Activated CD4-positive, CD25-positive, alpha-beta regulatory T cell treated with anti-CD3 and anti-CD28 coated beads, Interleukin-2, amount 50 U/mL, for 24 hours (primary cell): ENCODE measurements at places on chromosomes 2 and 18.

DNA sequence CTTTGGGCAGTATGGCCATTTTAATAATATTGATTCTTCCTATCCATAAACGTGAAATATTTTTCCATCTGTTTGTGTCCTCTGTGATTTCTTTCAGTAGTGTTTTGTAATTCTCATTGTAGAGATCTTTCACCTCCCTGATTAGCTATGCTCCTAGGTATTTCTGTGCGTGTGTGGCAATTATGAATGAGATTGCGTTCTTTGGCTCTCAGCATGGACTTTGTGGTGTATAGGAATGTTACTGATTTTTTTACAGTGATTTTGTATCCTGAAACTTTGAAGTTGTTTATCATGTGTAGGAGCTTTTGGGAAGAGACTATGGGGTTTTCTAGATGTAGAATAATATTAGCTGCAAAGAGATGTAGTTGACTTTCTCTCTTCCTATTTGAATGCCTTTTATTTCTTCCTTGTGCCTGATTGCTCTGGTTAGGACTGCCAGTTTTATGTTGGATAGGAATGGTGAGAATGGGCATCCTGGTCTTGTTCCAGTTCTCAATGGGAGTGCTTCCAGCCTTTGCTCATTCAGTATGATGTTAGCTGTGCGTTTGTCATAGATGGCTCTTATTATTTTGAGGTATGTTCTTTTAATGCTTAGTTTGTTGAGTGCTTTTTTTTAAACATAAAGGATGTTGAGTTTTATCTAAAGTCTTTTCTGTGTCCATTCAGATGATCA, 27.0 kb upstream of the THUMPD2 start:
- ATAC-seq, result no peak

DNA sequence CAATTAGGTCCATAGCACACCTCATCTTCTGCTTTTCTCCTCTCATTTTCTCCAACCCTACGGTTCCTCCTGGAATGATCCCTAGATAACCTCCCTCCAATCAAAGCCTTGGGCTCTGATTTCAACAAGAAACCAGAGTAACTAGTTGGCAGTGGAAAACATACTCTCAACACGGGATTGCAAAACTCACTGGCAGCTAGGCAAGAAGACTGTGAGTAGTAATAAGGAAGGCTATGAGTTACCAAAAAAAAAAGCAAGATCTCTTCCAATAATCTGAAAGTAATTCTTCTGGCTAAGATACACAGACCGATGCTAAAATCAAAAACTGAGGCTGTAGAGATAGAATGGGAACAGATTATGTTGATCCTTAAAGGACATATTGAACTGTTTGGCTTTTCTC, 28.4 kb upstream of the CCDC102B start:
- ATAC-seq, result no peak

DNA sequence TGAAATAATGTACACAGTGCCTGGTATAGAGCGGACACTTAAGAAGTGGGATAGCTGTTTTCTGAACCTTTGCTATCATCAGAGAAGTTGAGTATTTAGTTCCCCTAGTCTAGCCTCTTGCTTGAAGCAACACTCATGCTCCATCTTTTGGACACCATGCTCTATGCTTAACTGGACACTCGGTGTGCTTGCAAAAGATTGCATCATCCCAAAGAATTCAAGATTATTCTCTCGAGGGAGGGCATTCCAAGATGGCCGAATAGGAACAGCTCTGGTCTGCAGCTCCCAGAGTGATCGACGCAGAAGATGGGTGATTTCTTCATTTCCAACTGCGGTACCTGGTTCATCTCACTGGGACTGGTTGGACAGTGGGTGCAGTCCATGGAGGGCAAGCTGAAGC, 143.9 kb upstream of the FSHR start:
- no peak for ATAC-seq

GRCh38 chr18:31876707-31877106, 66.2 kb downstream of the TRAPPC8 start:
- ATAC-seq, result no peak

DNA sequence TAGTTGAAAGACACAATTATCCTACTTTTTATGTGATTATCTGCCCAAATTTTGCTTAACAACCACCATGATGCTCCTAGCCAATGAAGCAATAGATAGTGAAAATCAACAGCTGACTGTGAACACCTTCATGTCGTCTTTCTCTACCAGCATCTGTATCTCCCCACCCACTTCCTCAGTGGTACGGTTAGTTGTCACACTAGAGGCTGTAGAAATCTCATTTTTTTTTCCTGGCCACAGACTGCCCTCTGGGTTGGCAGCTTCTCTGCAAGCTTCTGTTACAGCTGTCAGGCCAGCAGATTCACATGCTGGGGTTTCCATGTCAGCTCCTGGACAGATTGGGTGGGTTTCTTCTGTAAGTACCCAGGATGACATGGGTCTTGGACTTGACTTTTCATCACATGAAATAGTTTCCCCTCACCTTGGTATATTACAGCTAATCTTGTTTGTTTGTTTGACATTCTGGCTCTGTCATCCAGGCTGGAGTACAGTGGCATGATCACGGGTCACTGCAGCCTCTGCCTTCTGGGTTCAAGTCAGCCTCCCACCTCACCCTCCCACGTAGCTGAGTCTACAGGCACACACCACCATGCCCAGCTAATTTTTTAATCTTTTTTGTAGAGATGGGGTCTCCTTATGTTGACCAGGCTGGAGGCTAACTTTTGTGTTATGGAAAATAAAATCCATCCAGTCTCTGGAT, 24.3 kb downstream of the STAT4 start:
- ATAC-seq, result peak; percentile 26

DNA sequence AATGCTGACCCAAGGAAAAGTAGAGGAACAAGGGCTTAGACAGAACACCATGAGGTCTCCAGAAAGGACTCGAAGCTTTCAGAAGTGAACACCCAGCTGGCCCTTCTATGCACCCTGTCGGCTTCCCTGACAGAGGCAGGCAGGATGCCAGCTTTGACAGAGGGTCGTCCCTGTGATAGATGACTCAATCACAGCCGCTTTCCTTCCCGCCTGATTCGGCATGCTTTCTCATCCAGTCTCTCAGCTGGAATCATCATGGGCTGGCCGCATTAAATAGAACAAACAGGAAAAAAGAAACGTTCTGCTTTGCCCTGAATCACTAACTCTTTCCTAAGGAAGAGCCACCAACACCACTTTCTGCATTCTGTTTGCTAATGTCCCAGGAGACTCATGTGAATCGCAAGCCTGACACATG, 140.3 kb upstream of the RAB12 start:
- ATAC-seq, result no peak

DNA sequence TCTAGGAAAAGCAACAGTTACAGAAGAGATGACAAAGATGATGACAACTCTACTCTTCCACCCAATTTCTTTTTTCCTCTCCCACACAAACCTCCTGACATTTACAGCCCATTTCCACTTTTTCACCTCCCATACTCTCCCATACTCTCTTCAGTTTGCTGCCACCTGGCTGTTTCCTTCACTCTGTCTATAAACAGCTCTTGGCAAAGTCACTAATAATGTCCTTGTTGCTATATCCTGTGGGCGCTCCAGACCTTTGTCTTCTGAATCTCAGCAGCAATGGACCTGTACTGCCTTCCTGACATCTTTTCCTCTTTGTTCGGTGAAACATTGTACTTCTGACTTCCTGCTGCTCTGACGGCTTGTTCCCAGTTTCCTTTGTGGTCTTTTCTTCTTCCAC, 60.7 kb upstream of the CAVIN2 start:
- ATAC-seq, result no peak

GRCh38 chr2:230996661-230997060, 740 bp downstream of the SPATA3 start:
- ATAC-seq, result no peak

GRCh38 chr18:8949206-8949605, 153.3 kb upstream of the NDUFV2 start:
- no peak for ATAC-seq

DNA sequence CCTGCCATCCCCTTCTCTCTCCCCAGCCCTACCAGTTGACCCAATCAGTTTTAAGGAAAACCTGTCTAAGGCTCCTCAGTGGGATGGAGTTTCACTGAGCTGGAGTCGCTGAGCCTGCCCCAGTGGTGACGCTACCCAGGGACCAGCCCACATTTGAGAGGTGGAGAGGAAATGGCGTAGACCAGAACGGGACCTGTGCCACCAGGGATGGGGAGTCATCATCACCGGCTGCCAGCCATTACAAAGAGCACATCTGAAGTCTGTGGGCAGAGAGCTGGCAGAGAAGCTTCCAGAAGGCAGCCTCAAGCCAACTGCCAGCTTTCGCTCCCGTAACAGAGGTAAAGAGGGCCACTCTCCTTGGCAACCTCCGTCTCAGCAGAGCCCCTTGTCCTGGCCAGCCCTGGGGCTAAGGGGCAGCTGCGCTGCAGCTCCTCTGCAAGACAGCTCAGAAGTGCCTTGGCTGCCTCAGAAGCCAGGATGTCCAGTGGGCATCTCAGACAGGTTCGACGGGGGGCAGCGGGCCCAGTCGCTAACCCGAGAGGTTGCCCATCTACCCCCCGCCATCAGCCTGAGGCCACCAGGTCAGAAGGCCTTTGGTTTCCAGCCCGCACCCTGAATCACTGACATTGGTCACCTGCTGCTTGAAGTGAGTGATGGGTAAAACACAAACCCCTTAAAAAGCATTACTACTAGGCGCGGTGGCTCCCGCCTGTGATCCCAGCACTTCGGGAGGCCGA, 15.4 kb downstream of the SDC1 start:
- ATAC-seq, result no peak

GRCh38 chr2:144377914-144378313, 142.0 kb downstream of the ZEB2 start:
- ATAC-seq, result no peak

DNA sequence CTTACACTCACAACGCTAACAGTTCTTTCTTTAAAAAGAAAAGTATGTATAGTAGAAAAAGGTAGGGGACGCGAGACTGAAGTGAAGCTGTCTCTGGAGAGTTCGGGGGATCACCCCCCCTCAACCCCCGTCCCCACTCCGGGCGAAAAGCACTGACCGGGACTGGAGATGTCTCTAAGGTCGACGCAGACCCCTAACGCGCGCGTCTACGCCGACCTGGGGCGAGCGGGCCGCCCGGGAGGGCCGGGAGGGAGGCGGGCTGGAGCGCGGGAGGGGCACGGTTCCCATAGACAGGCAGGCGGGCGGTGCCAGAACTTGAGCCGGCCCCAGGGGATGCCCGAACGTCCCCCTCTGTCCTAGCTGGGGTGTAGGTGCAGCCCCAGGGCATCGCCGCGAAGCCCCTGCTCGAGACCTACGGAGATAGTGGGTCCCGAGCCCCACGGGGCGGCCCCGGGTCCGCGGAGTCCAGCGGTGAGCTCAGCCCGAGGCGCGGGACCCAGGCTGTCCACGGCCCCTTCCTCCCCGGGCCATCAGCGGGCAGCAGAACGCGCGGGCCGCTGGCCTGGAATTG, 82.2 kb downstream of the CHRNA1 start:
- ATAC-seq, result peak; percentile 33

GRCh38 chr2:223283329-223283728, 231.3 kb downstream of the KCNE4 start:
- ATAC-seq, result no peak

DNA sequence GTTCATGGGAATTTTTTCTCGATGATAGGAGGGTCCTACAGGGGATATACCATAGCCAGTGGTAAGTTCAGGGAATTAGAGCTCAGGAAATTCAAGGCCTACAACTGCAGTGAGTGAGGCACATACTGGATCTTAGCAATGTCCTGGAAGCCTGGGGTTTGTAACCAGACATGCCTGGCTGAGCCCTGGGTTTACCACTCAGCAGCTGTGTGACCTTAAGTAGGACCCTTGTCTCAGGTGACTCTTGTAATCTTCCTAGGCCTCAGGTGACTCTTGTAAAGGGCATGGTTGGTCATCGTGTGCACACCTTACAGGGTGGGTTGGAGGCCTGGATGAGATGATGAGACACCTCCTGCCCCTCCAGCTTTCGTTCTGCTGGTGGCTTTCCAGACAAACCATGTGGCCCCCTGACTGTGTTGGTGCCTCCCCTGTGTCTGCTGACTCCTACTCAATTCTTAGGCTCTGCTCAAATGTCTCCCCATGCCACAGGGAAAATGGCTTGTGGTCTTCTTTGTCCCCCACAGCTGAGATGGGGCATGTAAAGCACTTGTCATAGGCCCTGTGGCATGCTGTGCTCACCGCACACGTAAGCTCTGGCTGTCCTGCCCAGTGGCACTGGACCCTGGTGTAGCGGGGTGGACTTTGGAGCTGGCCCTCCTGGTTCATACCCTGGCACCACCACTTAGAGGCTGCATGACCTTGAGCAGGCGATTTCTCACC, 94.1 kb downstream of the FHOD3 start:
- no peak for ATAC-seq

- peak; percentile 71 for ATAC-seq
Observed at GRCh38 chr2:159600752-159601151, 15.6 kb downstream of the BAZ2B start.

GRCh38 chr2:225948903-225949302, 549.4 kb downstream of the NYAP2 start:
- ATAC-seq, result no peak

DNA sequence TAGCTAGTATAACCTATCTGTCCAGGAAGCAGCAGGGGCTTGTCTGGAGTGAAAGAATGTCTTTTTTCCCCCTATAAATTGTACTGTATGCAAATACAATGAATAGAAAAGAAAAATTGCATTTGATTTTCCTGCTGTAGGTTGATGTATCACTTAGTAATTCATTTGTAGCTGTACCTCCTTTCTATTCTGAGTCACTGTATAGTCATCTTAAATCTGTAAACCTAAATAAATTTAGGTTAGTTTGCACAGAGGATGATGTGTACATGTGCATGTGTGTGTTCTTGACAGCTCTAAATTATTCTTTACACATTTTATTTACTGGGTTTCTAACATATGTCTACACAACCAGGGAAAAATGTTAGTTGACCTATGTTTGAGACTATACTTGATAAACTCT, 478.7 kb upstream of the CNTNAP5 start:
- ATAC-seq, result no peak

DNA sequence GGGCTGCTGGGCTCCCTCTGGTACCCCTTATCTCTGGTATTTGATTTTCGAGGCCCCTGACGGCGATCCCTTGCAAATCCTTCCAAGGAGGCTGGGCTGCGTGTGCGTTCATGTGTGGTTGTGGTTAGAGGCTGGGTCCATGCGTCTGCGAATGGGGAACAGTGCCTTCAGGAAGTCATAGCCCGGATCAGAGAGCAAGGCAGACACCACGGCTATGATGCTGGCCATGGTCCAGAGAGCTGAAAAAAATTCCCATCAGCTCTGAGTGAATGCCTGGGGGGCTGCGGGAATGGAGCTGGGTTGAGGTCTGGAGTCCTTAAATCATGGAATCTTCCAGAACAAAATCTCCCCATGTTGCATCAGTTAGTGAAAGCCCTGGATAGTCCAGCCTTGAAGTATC, 145.5 kb downstream of the ACKR3 start:
- ATAC-seq, result no peak

- no peak for ATAC-seq
Observed at GRCh38 chr2:33583194-33583938, 15.7 kb downstream of the FAM98A start.
